ENCODE measurements at places on chromosomes 13 and 19.
A peak's percentile ranks its signal among the peaks of the same experiment; 100 is the strongest.

DNA sequence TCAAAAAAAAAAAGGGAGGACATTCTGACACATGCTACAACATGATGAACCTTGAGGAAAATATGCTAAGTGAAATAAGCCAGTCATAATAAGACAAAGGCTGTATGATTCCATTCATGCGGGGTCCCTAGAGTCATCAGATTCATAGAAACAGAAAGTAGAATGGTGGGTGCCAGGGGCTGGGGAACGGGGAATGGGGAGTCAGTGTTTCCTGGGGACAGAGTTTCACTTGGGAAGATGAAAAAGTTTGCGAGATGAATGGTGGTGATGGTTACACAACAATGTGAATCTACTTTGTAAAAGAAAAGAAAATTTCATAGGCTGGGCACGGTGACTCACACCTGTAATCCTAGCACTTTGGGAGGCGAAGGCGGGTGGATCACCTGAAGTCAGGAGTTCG lies 6.1 kb upstream of the CLEC4G start:
- DNase-seq = no peak

GRCh38 chr19:12949363-12950283 lies 4.0 kb downstream of the RAD23A start:
- DNase-seq = no peak

- no peak for DNase-seq
Measured at GRCh38 chr13:81872581-81872980, 1531.7 kb upstream of the SPRY2 start.

DNA sequence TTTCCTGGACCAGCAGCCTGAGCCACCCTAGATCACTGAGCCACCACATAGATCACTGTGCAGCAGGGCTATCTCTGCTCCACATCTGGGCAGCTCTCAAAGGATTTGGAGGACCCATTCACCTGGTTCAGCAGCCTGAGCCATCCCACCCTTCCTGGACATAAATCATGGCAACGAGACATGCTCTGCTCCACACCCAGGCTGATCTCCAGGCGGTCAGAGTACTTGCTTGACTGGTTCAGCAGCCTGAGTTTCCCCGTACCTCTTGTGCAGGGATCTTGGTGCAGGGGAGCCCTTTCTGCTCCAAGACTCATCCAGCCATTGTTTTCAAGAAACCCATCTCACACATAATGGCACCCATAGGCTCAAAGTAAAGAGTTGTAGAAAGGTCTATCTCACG lies 195.3 kb downstream of the LIG4 start:
- DNase-seq = no peak

DNA sequence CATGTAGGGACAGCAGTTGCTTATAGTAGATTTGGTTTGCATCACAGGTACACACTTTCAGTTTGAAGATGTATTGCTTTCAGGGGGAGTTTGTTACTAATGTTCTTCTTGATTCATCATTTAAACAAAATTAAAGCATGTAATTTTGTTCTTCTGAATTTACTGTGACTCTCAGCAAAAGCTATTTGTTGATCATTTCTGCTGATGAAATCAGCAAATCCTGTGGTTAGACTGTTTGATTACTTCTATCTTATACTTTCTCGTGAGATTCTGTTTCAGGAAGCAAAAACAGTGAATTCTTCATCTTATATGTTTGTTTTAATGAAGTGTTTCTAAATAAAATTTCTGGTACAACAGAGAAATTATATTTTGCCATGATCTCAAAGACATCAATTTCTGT lies 497.6 kb downstream of the GPC6 start:
- DNase-seq = no peak

DNA sequence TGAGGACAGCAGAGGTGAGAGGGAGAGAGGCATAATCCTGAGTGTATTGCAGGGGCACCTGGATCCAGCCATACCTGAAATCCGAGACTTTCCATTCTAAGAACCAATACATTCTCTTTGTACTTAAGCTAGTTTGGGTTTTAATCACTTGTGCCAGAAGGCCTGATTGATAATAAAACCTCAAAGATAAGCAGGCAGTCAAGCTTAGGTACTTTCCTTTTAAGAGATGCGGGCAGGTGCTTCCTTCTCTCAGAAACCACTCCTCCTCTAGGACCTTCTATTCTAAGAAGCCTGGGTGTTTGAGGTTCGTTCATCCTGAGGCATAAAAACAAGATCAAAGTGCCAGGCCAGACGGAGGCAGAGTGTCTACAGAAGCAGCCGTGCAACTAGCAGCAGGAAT lies 22.2 kb downstream of the FAM187B start:
- no peak for DNase-seq

GRCh38 chr19:16418597-16418962 lies 53.2 kb downstream of the EPS15L1 start:
- DNase-seq = no peak

DNA sequence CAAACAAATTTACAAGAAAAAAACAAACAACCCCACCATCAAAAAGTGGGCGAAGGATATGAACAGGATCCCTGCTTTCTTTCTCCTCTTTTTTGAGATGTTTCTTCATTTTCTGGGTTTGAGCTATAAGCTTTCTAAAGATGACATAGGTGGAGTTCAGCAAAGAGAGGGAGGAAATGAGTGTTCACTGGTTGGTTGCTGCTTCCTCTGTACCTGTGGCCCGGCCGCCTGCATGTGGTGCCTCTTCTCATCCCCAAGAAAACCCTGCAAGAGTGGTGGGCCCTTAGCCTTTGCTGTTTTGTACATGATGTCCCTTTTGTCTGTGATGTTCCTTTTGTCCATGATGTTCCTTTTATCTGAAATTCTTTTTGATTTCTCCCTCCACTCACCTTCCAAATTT lies 178.4 kb upstream of the SERP2 start:
- DNase-seq = no peak

DNA sequence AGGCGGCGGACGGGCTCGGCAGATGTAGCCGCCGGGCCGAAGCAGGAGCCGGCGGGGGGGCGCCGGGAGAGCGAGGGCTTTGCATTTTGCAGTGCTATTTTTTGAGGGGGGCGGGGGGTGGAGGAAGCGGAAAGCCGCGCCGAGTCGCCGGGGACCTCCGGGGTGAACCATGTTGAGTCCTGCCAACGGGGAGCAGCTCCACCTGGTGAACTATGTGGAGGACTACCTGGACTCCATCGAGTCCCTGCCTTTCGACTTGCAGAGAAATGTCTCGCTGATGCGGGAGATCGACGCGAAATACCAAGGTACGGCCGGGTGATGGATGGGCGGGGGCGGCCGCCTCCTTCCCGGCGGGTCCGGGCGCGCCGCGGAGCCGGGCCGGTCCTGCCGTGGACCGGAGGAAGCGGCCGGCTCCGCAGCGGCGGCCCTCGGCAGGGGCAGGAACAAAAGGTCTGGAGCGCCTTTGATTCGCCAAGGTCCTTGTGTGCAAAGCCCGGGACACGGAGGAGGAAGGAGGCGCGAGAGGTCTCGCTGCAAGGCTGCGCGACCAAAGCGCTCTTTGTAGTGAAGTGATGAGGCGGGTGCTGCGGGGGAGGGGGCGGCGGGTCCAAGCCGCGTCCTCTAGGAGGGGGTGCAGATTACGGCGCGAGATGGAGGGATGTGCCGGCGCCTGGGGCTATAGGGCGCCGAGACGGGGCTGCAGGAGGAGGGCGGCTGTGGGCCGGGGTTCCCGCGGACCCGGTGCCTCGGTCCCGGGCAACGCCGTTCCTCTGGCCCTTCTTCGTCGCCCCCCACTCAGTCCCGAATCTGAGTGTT lies 689 bp downstream of the ING1 start:
- DNase-seq = peak; percentile 26

DNA sequence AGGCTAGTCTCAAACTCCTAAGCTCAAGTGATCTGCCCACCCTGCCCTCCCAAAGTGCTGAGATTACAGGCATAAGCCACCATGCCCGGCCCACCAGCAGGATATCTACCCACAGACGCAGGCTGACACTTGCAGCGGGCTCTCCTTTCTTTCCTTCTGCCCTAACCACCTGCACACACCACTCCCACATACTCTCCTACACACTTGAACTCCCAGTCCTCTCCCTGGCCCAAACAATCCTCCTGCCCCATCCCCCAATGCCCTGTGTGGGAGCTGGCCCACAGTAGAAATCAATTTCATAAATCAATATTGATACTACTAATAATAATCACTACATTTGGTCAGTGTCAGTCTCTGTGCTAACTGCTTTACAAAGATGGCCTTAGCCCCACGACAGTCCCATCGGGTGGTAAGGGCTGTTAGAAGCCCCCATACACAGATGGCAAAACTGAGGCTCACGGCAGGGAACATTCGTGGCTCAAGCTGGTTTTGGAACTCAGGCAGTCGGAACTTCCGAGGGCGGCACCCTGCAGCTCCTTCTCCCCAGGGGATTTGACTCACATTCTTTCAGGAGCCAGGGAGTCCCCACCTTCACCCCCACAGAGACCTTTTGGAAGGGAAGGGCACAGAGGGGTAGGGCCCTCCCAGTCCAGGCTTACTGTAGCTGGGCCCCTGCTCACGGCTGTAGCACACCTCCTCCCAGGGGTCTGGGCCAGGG lies 3.4 kb upstream of the DPF1 start:
- no peak for DNase-seq

DNA sequence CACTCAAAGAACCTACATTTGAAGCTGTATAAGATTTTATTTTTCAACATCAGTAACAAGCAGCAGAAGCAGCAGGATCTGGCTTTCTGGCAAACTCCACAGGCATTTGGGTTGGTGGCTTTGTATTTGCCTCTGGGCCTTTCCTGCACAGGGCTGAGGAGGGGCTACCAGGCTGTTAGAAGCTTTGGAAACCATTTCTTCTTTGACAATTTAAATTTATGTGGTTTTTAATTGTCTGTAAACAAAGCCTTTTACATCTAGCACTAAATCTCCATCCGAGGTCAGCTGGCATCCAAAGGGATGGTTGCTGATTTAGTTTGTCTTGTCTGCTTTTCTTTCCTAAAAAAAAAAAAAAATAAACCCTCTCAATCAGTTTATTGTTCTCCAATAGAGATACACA lies 127.5 kb upstream of the OBI1 start:
- no peak for DNase-seq

DNA sequence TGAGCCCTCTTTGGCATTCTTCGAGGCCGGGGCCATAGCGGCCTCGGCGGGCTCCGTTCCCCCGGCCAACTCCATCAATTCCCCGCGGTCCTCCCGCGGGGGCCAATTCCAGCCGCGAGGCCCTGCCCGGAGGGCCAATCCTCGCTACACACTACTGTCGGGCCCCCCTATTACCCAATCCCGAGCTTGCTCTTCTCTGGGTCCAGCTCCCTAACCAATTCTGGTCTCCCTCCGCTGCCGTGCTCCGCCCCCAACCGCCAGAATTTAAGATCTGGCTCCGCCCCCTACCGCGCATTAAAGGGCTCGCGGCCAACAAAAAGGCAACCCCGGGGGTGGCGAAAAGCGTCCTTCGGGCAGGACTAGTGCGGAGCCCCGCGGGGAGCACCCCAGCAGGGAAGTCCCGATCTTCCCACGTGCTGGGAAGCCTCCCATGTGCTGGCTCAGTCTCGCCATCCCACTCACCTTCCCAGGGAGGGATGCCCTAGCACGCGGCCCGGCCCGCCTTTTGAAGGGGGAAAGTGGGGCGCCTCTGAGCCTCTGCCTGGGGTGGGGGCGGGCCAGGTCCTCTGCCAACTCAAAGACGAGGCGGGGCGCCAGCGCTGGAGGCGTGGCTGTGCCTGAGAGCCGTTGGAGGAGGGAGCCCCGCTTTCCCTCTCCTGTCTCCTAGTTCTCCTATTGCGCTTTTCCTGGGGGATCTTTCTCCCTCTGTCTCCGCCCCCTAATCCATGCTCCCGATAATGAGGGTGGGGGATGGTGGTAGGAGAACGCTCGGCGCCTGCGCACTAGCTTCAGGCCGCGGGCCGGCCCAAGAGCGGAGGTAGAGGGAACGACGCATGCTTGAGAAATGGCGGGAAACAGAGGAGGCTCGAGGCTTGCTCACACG lies 3.5 kb downstream of the LIPE start:
- DNase-seq = peak; percentile 39

DNA sequence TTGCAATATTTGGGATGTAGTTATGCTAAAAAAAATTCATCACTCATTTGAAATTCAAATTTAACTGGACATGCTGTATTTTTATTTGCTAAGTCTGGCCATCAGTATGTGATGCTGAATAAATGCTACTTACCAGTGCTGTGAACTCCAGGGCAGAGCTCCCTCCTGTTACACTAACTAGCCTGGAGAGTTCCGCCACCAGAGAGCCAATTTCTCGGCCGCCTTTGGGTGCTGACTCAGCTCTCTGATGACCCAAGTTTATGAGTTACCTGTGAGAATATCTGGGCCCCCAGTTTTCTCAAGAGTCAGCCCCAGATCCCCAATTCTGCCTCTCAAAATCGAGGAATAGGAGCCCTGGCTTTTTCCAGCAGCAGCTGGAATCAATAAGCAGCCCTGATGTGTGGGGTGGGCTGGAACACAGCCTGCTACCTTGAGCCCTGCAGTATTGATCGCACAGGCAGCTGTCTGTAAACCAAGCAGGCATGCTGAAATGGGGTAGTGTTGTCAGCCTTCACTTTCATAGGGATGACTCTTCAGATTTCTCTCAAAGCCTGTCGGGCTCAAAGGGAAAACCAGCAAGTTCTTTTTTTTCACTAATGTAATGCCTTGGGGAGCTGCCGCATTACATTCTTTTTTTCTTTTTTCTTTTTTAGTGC lies 113.7 kb downstream of the DNAJC15 start:
- DNase-seq = no peak

DNA sequence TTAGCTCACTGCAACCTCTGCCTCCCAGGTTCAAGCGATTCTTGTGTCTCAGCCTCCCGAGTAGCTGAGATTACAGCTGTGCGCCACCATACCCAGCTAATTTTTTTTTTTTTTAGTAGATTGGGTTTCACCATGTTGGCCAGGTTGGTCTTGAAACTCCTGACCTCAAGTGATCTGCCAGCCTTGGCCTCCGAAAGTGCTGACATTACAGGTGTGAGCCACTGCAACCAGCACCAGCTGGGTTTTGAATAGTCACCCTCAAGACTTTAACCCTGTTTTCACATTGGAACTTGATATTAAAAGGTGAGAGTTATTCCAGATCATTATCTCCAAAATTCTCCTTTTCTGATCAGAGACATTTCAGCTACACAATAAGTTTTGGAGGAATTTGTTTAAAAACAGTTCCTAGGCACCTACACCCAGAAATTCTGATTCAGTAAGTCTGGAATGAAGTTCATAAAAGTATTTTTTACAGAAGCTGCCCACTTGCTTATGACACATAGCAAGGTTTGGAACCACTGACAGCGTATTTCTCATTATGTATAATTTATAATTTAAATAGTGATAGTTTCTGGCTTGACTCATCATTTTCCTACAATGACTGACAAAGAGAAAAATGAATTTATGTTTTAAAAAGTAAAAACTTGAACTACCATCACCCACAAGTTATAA lies 417.3 kb downstream of the DIAPH3 start:
- peak; percentile 54 for DNase-seq

DNA sequence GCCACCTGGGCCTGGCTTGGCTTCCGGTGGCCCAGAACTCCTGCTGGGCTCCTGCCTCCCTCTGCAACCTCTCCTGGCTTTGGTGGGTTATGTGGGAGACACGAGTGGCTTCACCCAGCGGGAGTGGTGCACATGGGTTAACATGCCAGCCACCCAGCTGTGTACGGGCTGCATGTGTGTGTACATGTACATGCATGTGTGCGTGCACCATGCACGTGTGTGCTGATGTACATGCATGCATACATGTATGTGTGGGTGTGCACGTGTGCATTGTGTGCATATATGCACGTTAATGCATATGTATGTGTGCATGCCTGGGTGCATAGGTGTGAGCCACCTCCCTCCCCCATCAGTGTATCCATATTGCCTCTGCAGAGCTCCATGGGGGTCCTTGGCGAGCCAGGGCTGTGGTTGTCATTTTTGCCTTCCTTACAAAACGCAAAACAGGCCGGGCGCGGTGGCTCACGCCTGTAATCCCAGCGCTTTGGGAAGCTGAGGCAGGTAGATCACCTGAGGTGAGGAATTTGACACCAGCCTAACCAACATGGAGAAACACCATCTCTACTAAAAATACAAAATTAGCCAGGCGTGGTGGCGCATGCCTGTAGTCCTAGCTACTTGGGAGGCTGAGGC lies 12.5 kb downstream of the GNA11 start:
- DNase-seq = no peak

Measured in NCI-H226 (cell line).